ENCODE measurements at places on chromosomes 12 and 14.

DNA sequence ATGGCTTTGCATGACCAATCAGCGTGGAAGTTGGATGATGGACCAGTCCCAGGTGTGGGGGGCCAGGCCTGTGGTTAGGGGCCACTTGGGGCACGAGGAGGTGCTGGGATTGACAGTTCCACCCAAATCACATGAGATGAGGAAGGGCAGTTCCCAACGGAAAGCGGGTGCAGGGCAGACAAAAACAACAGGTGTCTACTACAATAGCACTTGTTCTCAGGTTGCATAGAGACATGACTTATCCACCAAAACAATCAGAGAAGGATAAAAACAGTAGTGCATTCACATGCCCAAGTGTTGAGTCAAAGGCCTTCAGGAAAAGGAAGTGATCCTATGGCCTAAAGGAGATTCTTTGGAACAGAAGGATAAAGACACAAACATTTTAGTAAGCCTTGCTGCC lies 14.6 kb upstream of the EIF2B2 start:
- no peak for DNase-seq

- DNase-seq: no peak
Observed at GRCh38 chr14:106511800-106512198, 985.4 kb downstream of the TMEM121 start.

- peak; percentile 37 for DNase-seq
Observed at GRCh38 chr12:57111031-57111734, at the start of gene STAT6. TSS of gene STAT6 (minus strand) at chr12:57111362. CDS start at chr12:57108278, 3,084 bp downstream.

GRCh38 chr14:86652526-86652925 lies 1122.6 kb downstream of the FLRT2 start:
- no peak for DNase-seq

DNA sequence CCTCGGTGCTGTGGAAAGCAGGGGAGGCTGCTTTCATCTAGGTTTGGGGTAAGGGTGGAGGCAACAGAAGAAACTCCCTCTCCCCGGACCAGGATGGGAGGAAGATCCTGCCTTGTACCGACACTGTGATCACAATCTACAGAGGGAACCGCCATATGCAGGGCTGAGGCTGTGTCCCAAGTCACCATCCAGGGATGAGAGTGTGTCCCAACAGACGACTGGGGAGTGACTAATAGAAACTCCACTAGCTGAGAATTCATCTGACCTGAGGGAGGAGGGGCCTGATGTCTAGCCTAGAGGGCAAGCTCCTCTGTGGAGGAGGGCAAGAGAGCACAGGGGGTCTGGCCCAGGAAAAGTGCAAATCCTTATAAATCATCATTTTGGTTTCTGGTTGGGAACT lies 172.4 kb downstream of the CALM1 start:
- no peak for DNase-seq

GRCh38 chr12:2023365-2023764 lies 19.1 kb upstream of the DCP1B start:
- no peak for DNase-seq

- DNase-seq: no peak
Observed at GRCh38 chr14:89755816-89756215, 198.7 kb downstream of the EFCAB11 start.

DNA sequence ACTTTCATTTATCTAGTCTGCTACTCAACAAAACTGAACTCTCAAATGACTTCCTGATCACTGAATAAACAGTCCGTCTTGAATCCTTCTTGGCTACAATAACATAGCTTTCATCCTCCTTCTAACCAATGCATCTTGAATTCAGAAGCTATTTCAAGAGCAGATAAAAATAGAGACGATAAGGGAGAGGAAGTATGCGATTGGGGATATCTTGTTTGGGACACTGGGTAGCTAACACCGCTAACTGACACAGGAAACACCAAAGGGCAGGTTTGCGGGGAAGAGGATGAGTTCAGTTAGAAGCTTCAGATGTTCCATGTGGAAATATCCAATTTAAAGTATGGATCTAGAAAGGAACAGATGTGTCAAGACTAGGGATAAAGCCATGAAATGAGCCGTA lies 102.5 kb downstream of the SLC41A2 start:
- no peak for DNase-seq

- DNase-seq: no peak
Observed at GRCh38 chr14:58643366-58643765, 5.6 kb downstream of the DACT1 start.

DNA sequence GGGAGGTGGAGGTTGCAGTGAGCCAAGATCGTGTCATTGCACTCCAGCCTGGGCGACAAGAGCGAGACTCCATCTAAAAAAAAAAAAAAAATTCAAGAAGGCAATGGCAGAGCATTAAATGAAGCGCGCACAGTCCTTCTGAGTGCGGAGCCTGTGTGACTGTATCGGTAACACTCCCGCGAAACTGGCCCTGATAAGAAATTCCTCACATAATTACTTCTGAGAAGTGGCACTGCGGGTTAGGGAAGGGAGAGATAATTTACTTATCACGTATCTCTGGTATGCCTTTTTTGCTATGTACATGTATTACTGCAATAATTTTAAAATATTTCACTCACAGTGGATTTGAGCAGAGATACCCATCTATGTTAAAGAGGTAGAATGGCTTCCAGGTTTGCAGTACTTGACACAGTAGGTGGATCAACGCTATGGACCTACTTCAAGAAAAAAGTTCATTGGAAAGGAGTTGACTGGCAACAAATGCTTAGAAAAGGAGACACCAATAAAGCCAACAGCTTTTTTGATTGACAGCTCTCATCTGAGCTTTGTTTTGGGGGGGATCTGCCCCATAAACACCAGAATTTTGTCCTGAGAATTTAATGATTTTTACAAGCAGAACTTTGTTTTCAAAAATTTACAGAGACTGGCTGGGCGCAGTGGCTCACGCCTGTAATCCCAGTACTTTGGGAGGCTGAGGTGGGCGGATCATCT lies 29.2 kb upstream of the SPTLC2 start:
- no peak for DNase-seq

- no peak for DNase-seq
Observed at GRCh38 chr14:29348504-29348903, 579.1 kb downstream of the PRKD1 start.

DNA sequence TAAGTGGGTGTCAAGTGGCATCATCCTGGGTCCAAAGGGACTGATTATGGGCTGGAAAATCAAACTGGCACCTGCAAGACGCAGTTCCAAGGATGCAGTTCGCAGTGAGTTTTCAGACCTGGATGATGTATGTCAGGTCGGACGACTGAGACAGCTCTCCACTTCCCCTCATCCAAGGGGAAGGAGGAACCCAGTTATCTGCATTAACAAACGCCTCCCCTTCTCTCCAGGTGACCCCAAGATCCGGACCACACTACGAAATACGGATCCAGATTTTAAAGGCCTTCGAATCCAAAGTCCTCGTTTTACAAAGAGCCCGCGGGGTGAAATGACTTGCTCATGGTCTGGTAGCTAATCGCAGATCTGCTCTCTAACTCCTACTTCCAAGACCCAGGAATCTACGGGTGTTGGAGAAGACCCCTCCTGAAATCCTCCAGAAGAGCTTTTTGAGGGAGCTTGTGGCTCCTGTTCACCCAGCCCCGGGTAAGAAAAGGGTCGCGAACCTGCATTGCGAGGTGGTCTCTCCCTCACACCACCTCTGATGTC lies 460 bp upstream of the SYNE2 start:
- no peak for DNase-seq

- no peak for DNase-seq
Observed at GRCh38 chr12:82838131-82838551, 151.4 kb downstream of the TMTC2 start.

GRCh38 chr14:72883961-72884360 lies 9.9 kb downstream of the DPF3 start:
- DNase-seq: no peak

DNA sequence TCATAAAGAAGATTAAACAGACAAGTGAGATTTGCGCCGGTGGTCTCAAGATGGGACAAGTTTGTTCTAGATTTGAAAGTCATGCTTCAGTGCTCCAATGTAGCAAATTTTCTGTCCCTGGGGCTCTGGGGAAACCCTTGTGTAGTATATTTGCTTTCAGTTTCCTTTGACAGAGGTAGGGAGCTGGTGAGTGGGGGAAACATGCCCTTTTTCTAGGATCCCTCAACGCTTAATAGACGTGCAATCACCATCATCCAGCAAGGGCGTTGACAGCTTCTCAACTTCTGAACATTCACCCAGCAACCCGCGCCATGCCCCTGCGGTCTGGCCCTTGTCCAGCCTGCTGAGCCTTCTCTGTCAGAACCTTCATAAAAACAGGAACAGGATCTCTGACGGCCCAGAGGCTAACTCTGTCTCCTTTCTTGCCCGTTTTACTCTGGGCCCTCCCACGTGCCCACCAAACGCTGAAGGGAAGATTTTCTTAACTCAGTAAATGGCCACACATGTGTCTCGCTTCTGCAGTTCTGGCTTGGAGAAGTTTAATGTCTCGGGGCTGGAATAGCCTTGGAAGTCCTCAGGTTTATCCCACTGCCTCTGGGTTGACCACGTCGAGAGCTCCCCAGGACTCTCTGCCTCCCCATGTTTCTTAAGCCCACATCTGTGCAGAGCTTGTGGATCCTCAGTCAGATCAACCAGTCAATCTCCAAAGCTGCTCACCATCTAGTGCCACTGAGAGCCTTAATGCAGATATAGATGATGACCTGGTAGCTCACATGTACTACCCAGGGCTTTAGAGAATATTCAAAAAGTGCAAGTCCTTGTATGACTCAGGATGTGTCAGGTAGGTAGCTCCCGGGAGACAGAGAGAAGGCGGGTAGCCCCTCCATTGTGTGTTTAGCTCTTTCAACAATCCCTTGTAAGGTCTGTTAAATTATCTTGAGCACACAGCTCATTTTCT lies 58.1 kb upstream of the CCND2 start:
- DNase-seq: no peak

DNA sequence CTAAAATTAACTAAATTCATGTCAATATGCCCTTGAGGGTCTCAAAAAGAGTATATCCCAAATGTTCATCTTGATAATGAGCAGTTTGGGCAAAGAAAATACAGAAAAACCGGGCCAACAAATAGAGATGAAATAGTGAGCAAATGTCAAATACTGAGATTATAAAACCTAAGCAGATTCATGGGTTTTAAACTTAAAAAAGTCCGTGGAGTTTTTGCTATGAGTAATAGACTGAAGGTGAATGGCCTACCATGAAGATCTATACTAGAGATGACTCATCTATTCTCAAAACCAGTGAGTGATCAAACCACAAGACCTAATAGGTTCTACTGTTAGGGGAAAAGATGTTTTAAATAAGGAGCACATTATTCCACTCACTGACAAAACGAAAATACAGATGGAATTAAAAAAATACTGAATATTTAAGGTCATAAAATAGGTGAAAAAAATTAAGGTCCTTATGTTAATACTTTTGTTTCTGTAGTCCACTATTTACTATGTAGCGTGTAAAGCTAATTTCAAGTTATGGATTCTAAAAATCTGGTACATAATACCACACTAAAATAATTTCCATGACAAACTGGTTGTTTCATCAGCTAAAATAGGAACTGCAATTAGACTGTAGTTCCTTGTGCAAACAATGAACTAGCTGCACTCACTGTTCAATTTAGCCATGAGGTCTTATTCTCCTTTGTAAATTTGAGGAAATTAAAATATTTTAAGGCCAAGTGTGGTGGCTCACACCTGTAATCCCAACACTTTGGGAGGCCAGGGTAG lies 5.0 kb downstream of the HNRNPC start:
- DNase-seq: no peak

DNA sequence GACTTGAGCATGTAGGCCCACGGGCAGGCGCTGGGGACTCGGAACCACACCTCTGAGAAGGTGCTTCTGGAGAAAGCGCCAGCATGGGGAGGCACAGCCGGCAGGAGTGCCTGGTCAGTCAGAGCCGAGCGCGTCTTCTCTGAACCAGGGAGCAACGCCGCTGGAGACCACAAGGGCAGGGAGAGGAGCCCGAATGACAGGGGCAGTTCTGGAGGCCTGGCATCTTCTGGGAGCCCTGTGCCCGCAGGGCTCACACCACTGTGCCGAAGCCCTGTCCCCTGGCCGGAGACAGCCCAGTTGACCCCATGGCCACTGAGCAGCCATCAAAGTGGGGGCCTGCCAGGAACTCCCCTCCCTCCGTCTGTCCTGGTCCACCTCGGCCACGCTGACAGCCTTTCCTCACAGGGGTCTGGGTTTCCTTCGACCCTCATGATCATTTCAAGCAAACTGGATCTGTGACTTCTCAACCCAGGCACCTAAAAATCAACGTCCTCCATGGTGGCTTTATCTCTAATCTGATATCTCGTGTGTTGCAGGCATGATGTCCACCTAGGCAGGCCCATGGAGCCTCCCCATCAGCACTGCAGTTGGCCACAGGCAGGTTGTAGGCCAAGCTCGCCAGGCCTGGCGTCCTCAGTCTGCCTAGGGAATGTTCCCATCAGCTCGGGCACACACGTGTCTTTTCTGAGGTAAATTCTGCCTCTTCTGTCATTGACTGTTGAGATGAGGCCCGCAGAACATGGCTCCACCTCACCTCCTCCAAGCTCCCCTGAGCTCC lies 299.3 kb upstream of the RTL1 start:
- DNase-seq: no peak

- DNase-seq: no peak
Observed at GRCh38 chr14:59836116-59836515, 34.5 kb downstream of the RTN1 start.

DNA sequence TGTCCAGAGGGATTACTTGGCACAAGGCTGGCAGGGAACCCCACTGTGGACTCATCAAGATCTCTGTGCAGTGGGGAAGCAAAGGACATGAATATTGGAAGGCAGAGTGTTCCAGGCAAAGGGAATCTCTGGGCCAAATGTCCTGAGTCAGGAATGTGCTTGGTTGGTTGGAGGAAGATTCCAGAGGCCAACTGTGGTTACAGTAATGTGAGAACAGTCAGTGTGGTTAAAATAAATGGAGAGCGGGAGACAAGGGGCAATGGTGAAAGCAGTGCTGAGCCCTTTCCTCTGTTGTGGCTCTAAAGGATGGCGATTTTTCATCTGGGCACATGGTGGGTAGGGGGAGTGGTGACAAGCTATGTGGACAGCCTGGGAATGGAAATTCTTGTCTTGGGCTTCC lies 948.2 kb downstream of the BCL11B start:
- DNase-seq: no peak

DNA sequence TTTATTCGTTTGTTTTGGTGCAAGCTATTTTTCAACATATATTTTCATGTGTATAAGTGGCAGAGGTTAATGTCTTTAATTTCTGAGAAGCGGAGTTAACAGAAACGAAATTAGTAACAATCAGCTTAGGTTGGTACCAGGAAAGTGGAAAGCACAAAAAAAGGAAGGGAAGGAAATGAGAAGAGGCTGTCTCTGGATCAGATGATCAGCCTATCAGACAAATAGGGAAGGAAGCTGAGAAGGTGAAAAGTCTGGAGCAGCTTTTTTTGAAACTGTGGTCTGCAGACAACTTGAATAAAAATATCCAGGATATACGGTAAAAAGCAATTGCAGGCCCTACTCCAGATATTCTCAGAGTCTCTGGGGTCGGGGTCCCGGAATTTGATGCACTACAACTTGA lies 265.0 kb downstream of the SSPN start:
- DNase-seq: no peak

GRCh38 chr12:132315507-132315906 lies 13.9 kb downstream of the GALNT9 start:
- DNase-seq: no peak

GRCh38 chr12:68428211-68428610 lies 96.0 kb upstream of the MDM1 start:
- no peak for DNase-seq

Measured in HEK293T (cell line).